ENCODE measurements at places on chromosomes 2 and 18.

DNA sequence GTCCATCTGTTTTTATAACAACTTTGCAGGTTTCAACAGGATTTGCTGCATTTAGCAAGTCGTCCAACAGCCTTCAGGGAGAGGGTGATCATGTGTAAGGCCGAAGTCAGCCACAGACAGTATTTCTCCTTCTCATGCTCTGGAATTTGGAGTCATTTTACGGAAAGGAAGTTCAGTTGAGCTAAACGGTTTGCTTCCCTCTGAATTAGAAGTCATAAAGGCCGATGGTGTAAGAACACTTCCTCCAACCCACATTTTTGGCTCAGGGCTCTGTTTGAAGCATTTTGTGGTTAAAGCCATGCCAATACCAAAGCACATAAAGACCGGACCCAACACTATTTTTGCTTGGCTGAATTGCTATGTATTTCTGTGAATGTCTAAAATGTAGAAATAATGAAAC, 129.5 kb downstream of the TMEM182 start:
- H3K36me3 ChIP-seq, result no peaks in the 10 kb centered on the region
- H3K4me3 ChIP-seq, result no peak overlapping the region
- H3K27me3 ChIP-seq, result no peaks in the 10 kb centered on the region

DNA sequence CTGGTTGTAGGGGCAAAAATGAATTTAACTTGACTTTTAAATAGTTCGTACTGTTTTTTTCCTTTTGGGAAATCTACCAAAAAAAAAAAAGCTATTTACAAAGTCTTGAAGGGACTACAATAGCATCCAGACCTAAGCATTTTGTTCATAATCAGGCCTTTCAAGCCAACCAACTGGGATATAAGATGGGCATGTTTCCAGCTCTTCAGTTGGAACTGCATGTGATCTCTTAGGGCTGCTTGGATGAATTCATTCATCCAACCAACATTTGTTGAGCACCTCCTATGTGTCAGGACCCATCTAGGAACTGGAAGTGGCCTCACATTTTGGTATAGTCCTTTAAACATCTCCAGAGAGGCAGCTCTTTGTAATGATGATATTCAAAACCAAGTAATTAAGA, 98.6 kb downstream of the AAK1 start:
- no peak for DNase-seq
- H3K27me3 ChIP-seq, result no peaks in the 10 kb centered on the region
- peaks cover 26% of the 10 kb centered on the region for H3K36me3 ChIP-seq
- H3K4me1 ChIP-seq, result no peaks in the 10 kb centered on the region
- H3K27ac ChIP-seq, result no peak overlapping the region

- H3K4me1 ChIP-seq, result peaks cover 25% of the 10 kb centered on the region
- H3K4me3 ChIP-seq, result peak overlapping the region; percentile 90
Measured at GRCh38 chr2:172233987-172234715, 131.5 kb upstream of the DLX2 start.

DNA sequence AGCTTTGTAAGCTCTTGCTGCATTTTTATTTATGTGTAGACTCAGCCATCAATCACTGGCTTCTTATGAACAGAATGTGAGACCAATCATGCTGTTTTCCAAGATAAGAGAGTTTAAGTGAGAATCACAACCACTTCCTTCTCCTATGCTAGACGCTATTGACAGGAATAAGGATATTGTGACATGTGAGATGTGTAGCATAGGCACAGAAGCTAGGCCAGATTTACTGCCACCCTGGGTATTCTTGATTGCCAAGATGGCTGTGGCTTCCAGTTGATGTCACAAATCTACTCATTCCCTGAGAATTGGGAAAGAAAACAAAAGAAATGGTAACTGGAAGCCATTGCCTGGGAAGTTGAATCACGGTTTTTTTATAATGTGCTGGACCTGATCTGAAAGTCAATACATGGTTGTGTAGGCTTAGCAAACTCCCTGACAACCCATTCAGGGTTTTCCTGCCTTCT, 49.9 kb downstream of the RAB27B start:
- no peak overlapping the region for H3K4me3 ChIP-seq
- peaks cover 24% of the 10 kb centered on the region for H3K4me1 ChIP-seq
- DNase-seq, result no peak
- no peaks in the 10 kb centered on the region for H3K27me3 ChIP-seq
